NCI-H510A (cell line): ENCODE measurements at places on chromosomes 11 and 22.

- no peak for DNase-seq
These were observed 495.8 kb downstream of the BRD1 start for GRCh38 chr22:49331878-49332277.

- no peak for DNase-seq
These were observed 24.6 kb upstream of the ACER3 start for GRCh38 chr11:76835928-76836612.

DNA sequence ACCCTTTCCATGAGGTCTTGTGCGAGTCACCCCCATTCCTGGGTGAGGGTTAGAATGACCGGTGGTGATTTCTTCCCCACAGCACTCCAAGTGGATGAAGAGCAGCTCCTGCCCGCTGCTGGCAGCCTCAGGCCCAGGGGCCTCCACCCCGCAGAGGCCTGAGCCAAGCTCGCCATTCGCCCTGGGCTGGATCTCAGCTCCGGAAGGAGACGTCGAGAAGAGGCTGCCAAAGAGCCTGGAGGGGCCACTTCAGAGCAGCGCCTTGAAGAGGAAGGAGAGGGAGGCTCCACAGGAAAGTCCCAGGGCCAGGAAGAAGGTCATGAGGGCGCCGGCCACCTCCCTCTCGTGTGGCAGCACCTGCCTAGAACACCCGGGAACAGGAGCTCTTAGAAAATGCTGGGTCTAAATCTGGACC lies 8.4 kb downstream of the SLC29A2 start:
- no peak for DNase-seq

GRCh38 chr22:29637181-29637580 lies 33.7 kb downstream of the NF2 start:
- DNase-seq: no peak

DNA sequence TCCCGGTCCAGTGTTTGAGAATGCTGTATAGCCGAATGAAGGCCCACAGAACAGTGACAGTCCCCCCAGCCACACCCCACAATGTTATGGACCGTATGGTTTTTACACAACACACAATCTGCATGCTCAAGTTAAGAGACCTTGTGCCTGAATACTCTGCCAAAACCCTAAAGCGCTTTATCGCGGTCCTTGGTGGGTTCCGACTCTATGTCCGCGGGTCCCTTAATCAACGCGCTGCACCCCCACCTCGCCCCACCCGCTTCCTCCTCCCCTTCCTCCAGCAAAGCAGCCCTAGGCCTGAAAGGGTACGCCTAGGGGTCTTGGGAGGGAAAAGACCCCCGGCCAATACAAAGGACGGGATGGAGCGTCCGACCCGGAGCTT lies 442 bp downstream of the COPB1 start:
- no peak for DNase-seq

DNA sequence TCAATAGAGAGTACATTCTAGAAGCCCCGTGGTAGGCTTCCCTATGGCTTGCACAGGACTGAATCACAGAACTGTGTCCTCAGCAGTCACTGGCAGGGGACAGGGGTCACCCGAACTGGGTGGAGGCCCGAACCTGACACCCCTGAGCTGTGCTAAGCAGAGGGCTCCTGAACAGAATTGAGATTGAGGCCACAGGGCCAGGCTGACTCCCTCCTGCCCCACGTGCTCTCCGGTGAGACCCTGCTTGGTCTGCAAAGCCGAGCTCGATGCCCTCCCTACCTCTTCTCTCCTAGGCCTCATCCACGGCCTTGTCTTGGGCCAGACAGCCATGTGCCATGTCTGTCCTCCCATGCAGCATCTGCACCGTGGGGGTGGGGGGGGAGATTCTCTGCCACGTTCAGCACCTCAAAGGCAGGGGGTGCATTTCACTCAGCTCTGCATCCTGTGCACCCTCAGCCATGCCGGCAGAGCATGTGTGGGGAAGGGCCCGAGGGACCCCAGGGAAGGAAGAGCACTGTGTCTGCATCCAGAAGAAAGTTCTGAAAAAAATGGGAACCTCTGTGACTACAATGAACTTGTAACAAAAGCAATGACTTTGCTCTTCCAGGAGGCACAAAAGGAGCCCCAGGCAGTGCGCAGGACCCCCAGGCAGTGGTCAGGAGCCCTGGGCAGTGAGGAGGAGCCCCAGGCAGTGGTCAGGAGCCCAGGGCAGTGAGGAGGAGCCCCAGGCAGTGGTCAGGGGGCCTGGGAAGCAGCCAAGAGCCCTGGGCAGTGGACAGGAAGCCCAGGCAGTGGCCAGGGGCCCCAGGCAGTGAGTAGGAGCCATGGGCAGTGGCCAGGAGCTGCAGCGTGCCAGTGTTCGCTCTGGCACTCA lies 76.7 kb upstream of the SEPTIN5 start:
- no peak for DNase-seq

GRCh38 chr11:77435972-77436371 lies 37.9 kb downstream of the PAK1 start:
- DNase-seq: no peak
